ENCODE measurements at places on chromosomes 5 and 9.

DNA sequence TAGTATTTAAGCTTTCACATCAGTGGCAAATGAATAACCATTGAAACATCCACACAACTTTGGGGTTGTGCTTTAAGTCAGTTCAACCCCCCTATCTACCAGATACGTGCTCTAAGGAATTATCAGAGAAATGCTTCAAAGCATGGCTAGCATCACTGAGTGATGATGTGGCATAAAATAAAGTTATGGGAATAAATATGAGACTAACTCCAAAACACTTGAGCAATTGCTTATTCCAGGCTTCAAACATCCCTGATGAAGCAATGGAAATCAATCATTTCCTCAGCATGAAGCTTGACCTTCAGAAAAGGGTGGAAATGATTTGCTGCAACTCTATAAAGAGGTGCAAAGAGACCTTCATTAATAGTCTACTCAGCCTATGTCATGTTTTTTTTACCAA lies 292.0 kb upstream of the SMC2 start:
- DNase-seq: no peak

GRCh38 chr9:111001526-111001925 lies 36.7 kb downstream of the LPAR1 start:
- DNase-seq: peak; percentile 43

DNA sequence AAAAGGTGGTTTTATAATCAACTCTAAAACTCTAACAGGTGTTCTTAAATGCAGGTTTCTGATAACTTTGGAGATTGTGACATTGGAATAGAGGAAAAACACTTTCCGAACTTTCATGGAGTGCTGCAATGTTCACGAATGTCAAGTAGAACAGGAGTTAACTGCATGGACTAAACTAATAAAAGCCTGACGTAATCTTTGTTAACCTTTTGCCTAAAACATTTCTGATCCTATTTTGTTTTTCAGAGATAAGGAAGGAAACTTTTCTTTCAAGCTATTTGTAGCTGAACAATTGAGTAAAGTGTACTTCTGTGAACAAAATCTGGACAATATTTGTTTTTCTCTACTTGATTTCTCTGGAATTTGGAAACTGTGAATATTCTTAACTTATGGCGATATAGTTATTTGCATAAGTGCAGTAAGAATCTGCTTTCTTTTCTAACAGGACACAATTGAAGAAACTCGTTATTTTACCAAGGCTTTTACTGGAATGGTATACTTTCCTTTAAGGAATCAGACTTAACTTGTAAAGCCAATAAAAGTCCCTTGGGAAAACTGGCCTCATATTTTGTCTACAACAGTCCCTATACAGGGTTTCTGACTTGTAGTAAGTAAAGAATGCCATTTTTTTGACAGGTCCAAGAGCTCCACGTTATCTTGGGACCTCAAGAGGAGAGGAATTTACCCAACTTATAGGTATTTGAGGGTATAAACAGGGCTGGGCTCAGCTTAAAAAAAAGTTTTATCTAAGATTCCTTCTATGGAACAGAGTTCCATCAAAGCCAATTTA lies 154.7 kb downstream of the NXNL2 start:
- DNase-seq: no peak

DNA sequence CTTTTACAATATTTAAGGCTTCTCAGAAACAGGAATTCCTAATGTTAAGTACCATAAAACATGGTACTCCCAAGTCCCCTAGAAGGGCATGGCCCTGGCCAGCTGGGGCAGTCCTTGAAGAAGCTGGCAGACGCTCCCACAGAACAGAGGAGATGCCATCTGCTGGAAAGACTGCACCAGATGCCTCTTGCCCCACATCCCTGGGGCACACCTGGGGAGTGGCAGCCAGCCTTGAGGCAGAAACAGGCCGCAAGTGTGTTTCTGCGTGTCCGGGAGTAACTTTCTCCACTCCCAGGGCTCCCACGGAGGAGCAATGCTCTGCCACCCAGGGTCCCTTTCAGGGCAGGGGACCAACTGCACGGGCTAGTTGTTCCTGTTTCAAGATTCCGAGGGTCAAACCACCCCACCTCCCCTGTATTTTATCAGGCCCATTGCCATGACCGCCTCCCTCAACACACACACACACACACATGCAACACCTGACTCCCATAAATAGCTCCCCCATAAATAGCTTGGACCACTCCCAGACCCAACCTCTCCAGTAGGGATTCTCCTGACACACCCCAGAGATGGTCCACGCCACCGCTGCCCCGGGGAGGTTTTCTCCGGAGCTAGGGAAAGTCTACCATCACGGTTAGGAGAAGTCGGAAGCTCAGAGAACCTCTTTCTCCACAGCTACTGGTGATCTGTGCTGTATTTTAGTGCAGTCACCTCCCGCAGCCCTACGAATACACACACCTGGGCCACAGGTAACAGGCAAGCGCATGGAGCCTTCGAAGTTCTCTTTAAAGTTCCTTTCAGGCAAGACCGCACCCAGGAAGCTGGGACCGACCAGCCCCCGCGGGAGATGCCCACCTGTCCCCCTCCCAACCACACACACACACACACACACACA lies 1.5 kb downstream of the SPOCK1 start:
- no peak for DNase-seq
